ENCODE measurements at places on chromosomes 12 and 14. TPM values are rescaled to one million over a fixed set of nuclear protein-coding genes. Genes with fewer than 3 reads are reported as not detected.

Gene CMA1
- not detected for total RNA-seq

Gene FICD
- total RNA-seq = 3.4 TPM

Gene ANO2
- not detected for total RNA-seq

Gene HELB
- total RNA-seq = 16.1 TPM

Gene CCDC38
- total RNA-seq = 0.18 TPM

Gene IFNG-AS1
- not detected for total RNA-seq

Gene KCNK10
- total RNA-seq = not detected

DNA sequence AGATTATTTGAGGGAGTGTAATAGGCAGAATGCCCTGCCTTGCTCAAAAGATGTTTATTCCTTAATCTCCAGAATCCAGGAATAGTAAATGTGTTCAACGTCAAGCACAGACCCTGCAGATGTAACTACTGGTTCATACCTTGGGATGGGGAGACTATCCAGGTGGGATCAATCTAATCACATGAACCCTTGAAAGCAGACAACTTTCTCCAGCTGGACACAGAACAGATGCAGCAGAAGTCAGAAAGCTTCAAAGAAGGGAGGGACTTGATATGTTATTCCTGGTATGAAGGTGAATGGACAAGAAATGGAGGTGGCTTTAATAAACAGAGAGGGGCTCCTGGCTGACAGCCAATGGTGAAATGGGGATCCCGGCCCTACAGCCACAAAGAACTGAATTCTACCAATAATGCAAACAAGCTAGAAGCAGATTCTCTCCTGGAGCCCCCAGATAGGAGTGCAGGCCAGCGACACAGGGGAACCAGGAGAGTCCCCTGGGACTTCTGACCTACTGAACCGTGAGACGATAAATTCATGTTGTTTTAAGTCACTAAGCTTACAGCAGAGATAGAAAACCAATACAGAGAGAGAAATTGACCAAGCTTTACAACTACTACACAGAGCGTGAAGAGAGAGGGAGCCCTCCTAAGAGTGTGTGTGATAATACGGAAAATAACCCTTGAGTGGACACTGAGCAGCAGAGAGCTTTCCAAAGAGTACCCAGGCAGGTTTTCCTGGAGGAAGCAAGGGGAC is 133.5 kb upstream of the TMEM132C start:
- DNase-seq = no peak

DNA sequence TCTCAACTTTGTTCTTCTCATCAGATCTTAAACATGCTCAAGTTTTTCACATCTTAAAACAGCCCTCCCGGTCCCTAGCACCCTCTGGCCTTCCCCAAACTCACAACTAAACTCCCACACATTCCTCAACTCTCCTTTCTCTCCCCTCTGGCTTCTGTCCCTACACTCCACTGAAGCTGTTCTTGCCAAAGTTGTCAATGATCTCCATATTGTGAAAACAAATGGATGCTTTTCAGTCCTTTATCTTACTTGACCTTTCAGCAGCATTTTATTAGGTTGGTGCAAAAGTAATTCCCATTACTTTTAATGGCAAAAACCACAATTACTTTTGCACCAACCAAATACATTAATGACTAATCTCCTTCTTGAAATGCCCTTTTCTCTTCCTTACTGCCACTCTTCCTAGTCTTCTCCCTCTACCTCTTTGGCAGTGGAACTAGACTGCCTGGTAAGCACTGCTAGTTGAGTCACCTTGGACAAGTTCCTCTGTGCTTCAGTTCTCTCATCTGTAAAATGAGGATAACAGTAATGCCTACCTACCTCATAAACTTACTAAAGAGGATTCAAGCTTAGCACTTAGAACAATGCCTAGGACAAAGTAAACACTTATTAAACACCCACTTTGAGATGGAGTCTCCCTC is 16.0 kb downstream of the CERS5 start:
- DNase-seq = no peak

DNA sequence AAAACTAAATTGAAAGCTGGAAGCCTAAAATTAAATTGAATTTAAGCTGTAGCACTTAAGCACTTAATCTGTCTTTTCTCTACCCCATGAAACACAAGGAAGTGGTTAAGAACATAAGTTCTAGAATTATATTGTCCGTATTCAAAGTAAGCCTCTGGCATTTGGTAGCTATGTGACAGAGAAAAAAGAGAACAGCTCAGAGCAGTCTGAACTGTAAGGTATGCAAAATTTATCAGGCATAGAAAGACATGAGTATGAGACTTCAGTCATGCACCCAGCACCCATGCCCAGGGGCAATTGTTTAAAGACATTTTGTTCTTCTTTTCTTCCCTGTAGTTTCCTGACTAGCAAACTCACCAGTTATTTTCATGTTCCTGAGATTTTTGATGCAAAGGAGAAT is 116.7 kb downstream of the KCNMB4 start:
- no peak for DNase-seq

- DNase-seq = peak; percentile 11
Measured at GRCh38 chr12:111942557-111942956, 70.4 kb downstream of the TMEM116 start.

- DNase-seq = no peak
Measured at GRCh38 chr14:82999802-83000201, 1466.1 kb upstream of the SEL1L start.

DNA sequence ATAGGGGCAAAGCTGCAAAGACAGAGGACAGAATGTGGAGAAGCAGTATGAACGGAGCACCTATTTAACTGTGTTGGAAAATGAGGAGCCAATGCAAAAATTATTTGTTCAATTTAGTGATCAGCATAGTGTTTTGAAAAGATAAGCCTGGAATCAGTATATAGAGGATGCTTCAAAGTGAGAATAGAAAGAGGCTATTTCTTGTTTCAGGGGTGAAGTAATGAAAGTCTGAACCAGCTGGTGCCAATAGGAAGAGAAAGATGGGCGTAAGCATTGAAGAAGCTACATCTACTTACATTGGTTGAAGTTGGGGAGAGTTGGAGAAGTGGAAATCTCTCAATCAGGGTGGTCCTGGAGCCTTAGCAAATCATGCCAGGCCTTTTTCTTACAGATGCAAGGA is 77.3 kb upstream of the SLC38A4 start:
- DNase-seq = no peak

All from activated CD8-positive, alpha-beta T cell treated with anti-CD3 and anti-CD28 coated beads for 36 hours (primary cell).